Stimulated activated CD4-positive, alpha-beta T cell treated with anti-CD3 and anti-CD28 coated beads, Interleukin-12 subunit alpha, Interleukin-12 subunit beta, amount 100 ng/mL, for 4 hours (primary cell): ENCODE measurements at places on chromosomes 2 and 18.

- no peak for DNase-seq
Observed at GRCh38 chr2:231001036-231001435, 5.1 kb downstream of the SPATA3 start.

GRCh38 chr18:12287131-12287681, 20.8 kb upstream of the TUBB6 start:
- no peak for DNase-seq

DNA sequence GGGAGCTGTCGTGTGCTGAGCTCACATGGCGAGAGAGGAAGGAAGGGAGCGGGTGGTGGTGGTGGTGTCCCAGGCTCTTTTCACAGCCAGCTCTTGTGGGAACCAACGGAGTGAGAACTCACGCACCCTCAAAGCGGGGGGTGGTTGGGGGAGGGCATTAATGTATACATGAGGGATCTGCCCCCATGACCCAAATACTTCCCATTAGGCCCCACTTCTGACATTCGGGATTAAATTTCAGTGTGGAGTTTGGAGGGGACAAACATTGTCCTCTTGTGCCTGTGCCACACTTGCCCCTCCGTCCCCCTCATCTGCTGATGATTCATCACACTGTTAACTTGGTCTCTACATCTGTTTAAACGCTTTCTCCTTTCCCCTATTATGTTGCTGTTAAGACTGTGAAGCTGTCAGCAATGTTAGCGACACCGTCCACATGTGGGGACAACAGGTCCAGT, 22.5 kb downstream of the INPP4A start:
- DNase-seq, result no peak

DNA sequence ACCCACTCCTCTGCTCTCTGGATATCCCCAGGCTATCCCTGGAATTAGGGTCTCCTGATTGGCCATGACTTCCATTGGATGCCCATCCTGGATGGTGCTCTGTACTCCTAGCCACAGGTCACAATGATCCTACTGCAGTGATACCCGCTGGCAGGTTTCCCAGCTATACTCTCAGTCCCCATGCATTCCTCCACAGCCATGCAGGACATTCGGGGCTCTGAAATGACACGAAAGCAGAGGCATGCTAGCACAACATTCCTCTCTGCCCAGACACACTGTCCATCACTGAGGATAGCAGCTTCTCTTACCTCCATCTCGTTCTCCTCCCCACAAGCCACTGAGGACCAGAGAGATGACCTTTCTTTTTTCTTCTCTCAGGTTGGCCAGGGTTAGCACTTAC, 51.7 kb upstream of the SPATS2L start:
- no peak for DNase-seq

DNA sequence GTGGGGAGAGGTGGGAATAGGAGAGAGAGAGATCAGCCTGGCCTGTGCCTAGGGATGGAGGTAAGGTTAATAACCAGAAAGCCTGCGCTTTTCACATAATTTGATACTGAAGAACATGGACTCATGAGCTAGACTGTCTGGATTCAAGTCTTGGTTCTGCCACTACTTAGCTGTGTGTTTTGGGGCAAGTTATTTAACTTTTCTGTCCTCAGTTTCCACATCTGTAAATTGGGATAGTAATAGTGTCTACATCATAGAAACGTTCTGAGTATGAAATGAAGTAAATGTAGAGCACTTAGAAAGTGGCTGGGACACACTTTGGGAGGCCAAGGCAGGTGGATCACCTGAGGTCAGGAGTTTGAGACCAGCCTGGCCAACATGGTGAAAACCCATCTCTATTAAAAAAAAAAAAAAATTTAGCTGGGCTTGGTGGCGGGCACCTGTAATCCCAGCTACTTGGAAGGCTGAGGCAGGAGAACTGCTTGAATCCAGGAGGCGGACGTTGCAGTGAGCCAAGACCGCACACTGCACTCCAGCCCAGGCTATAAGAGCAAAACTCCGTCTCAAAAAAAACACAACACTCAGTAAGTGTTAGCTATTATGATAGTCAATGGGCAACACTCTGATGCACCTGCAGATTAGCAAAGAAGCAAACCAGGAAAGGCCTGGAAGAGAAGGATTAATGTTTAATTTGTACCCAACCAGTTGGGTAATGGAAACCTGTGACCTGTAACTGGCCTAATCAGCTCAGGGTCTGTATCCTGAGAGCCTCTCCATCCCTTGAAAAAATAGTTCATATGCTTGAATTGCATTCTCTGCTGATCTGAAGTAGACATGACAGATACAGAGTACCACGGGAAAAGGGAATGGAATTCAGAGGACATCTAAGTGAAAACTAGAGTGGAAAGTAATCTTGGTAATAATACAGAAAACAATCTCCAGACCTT, 6.8 kb downstream of the GALM start:
- no peak for DNase-seq

- no peak for DNase-seq
Observed at GRCh38 chr2:29443151-29443550, 327.9 kb downstream of the CLIP4 start.

- DNase-seq, result no peak
Observed at GRCh38 chr2:203797276-203797675, 70.3 kb upstream of the CTLA4 start.

DNA sequence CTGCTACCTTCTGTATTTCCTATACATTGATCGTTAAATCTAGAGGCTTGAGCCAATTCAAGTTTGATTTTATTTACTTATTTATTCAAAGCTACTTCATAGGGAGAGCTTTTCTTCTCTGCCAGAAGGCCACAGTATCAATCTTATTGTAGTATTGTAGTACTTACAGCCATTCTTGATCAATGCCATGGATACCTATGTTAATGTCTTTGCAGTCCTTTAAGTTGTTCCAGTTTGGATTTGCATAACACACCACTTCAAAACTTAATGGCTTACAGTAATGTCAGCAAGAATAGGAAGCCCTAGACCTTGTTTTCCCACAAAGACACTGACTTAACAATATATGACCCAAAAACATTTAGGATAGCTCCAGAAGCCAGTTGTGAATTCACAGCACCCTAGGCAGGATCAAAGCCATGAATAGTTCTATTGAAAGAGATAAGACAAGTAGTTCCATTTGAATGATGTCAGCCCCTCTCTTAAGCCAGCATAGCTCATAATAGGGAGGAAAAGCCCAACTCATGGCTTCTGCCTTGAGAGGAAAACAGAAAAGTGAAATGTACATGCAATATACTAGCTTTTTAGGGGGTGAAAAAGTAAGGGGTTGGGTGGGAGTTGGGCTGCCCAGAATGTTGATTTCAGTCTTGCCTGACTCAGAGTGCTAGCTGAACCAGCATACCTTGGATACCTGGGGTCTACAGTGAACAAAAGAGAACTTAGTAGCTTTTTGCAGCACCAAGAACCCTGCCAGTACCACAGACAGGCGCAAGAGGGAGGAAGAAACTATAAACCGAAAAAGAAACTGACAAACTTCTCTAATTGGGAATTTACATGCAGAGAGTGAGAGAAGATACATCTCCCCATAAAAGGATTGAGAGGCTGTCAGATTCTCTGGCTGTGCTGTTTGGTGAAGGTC, 101.4 kb downstream of the CAMKMT start:
- DNase-seq, result no peak

DNA sequence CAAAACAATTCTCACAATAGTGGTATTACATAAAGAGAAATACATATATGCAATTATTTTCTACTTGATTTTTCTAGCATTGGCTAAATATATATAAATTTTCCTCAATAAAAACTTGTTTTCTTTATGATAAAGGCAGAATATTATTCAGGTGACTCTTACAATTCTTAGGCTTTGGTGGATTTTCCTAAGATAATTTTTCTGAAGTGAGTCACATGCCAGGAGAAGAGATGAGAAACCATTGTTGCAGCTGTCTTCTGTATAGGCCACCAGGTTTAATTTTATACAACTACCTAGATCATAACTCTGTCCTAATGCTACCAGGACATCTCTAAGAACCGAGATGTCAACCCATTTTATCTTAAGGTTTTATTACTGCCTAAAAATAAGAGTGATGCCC, 552.4 kb upstream of the CDH2 start:
- no peak for DNase-seq

- no peak for DNase-seq
Observed at GRCh38 chr2:105294844-105295481, 34.6 kb downstream of the TGFBRAP1 start.

DNA sequence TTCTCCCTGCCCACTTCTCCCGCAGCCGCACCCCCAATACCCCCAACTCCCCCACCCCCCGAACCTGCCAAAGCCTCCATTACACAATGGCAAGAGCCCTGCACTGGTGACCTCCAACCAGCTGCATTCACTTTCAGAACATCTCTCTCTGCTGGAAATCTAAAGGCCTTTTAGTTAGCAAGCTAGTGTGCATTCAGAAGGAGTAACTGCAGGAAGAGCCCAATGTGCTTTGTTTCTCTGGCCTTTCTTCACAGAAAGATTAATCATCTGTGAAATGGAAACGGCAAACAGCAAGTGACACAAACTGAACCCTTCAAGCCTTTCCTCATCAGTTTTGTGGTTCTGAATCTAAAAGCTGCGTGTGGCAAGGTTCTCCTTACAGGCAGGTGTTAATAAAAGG, 124.2 kb downstream of the OLA1 start:
- no peak for DNase-seq

DNA sequence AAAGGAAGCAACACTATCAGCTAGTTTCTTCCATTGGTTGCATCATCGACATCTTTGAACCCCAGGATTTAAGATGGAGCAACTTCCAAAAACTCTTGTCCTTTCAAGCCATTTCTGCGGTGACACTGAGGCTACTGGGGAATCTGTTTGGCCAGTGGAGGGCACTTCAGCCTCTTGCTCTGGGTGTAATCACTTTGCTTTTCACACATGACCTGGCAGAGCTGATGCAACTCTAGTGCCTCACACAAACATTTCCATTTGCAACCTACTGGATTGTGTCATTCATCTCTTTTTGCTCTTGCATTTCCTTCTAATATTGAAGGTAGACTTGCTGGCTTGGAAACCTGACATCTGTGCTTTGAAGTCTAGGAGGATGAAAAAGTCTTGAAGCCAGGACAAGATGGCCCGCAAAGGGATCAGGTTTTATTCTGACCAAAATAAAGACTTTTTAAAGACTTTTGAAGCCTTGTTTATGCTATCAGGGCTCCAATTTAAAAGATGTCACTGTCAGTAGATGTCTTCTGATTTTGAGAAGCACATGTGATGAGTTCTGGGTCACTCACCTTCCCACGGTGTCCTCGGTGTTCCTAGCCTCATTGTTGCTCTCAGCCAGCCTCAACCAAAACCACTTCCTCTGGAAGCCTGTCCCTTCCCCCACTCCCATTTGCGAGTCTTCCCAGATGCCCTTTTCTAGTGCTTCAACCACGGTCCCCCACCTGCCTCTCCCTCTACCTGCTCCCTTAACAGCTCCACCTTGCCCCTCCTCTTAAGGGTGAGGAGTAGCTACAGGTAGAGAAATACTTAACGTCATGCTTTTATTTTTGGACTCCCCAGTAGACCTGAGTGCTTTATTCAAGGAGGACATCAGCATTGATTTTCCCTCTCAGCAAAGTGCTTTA, 69.7 kb upstream of the KCNE4 start:
- no peak for DNase-seq

DNA sequence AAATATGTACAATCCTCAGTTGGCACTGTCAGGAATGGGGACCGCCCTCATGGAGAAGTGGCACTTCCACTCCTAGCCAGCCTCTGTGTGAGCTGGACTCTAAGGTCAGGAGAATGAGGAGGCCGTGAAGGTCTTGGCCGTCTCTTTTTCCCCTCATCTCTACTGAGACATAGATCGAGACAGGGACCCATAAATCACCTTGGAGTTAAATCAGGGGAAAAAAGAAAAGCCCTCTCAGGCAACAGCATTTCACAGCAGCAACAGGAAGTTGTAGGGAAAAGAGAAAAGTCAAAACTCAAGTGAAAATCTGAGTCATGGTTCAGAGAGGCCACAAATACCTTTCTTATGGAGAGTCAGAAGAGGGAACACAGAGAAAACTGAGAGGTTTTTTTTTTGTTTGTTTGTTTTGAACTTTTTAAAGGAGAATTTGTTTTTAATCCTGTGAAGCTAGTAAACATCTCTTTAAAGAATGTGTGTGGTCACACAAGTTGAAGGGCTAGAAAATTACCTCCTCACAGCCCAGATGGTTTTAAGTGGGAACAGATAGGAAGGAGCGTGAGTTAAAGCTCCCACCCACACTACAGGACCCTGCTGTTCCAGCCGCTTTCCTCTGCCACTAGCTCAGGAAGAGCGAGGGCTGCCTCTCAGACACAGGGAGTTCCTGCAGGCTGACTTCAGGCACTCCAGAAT, 30.6 kb upstream of the CYP1B1 start:
- no peak for DNase-seq

DNA sequence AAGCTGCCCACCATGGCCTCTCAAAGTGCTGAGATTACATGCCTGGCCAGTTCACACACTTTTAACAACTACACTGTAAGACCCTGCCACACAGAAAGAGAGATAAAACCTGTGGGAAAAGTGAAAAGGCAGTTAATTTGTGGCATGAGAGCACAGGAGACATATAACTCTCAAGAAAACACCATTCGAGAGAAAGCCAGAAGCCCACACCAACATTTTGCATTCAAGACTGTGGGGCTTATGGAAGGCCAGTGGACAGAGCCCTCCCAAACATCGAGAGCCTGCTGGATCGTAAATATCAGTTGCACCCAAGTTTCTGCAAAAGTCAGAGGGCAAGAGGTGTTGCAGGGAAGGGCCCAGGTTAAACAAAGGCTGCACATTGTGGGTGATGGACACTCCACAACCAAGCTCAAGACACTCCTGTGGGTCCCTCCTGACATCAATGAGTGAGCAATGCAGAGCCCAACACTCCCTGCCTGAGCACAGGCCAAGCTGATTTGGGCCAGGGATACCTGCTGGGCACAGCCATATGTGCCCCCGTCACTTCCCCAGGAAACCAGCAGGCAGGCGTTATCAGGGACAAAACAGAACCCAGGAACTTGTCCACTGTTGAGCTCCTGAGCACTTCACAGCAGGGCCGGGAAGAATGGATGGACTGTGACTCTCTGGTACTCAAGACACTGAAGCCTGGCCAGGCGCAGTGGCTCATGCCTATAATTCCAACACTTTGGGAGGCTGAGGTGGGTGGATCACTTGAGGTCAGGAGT, 114.4 kb downstream of the ZFP36L2 start:
- no peak for DNase-seq

- DNase-seq, result no peak
Observed at GRCh38 chr2:138071720-138072719, 107.7 kb downstream of the HNMT start.

GRCh38 chr18:34048423-34048822, 176.3 kb downstream of the NOL4 start:
- DNase-seq, result no peak

DNA sequence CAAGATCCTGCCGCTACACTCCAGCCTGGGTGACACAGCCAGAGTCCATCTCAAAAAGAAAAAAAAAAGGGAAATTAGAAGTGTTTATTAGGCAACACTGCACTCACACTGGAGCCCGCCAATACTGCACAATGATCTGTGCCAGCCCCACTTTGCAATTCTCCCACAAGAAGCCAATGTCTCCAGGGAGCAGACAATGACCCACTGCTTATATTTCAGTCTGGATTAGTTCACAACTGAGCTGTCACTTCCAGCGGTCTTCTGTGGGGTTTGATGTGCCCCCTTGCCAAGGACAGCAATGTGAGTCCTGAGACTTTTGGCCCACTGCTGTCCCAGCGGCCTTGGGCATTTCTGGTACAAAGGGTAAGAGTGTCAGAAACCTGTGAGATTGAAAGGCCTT, 85.6 kb upstream of the PPM1B start:
- DNase-seq, result no peak
